ENCODE measurements at places on chromosomes 1 and 21.

DNA sequence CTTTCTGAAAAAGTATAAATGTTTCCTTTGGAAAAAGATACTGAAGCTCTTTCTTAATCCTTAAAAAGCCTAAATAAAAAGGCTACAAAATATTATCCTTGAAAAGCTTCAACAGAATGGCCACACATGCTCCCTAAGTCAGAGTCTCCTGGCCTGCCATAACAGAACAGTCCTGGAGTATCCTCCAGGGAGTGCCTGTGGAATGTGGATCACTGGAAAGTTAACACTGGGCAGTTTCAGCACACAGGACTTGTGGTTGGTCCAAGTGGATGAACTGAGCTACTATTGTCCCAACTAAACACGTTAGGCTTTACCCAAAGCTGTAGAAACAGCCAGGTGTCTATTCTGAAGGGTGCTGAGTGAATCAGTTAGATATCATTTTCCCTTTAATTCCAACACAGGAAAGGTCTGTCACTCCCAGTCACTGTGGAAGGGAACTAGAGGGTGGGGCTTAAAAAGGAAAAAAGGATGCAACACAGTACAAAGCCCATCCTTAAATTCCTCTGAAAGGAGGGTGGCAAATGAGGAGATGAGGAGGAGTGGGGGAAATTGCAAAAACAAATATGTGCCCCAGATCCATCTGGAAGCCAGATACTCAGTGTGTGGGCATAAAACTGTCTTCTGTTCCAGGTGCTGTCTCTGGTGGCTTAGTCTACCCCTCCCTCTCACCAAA lies 196.3 kb upstream of the SPAG17 start:
- no peak for DNase-seq

GRCh38 chr1:114345930-114346479 lies 165.0 kb downstream of the TRIM33 start:
- no peak for DNase-seq

DNA sequence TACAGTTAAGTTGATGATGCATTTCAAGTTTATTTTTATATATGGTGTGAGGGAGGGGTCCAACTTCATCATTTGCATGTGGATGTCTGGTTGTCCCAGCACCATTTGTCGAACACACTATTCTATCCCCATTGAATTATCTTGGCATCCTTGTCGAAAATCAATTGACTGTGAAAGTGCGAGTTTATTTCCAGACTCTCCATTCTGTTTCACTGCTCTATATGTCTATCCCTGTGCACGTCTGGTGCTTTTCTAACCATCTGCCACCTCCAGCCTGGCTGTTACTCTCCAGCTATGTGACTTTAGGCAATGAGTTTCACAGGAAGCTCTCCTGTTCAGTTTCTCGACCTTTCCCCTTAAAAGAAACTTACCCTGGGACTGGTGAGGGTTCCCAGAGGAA lies 137.1 kb upstream of the KLHDC7A start:
- no peak for DNase-seq

- no peak for DNase-seq
These were observed 137.5 kb downstream of the NOS1AP start for GRCh38 chr1:162206749-162207635.

DNA sequence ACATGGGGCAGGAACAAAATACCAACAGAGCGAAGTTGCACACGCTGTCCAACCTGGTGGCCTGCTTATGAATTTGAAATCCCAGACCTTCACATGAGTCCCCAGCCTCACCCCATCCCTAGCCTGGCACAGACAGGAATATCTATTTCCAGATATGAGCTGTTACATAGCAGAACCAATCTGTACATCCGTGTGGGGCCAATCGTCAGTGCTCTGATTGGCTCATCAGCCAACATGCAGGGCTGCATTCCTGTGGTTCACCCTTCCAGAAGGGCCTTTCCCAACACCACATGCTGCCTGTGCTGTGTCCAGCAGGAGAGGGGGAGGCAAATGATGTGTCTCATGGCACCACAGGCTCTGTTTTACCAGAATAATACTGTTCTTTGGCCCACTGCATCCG lies 31.3 kb downstream of the CCN1 start:
- no peak for DNase-seq

GRCh38 chr1:15100121-15100879 lies 53.2 kb upstream of the TMEM51 start:
- DNase-seq, result peak; percentile 43

DNA sequence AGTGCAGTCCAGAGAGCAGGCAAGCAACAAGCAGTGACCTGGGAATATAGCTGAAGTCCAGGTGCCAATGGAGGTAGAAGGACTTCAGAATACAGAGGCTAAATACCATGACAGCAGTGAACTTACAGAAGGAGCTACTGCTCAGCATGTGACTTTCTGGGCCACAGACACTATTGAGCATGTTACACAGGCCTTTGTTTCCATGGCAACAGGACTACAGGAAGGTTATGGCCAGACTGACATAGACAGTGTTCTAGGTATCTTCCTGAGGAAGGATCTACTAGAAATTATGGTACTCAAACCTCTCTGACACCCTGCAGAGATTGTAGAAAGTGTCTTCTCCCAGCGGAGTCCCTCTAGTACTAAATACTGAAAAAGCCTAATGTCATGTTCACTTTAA lies 11.0 kb downstream of the OR2M5 start:
- DNase-seq, result no peak

- no peak for DNase-seq
These were observed 62.3 kb upstream of the ADARB1 start for GRCh38 chr21:45011911-45012661.

DNA sequence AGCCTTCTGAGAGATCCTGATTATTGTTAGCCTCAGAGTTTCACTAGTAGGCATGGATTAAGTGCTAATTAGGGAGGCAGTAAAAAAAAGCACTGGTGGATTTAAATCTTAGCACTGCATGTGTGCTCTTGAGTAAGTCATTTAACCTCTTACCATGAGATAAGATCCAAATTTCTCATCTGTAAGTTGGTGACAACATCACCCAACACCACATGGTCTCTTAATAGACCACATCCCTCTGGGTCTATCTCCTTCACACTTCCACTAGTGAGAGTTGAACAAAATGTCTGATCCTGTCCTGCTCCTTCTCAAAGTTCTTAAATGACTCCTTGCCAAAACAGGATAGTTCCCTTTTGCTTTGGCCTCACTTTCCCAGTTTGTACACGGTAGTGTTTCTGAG lies 29.5 kb upstream of the DMRTA2 start:
- DNase-seq, result no peak

DNA sequence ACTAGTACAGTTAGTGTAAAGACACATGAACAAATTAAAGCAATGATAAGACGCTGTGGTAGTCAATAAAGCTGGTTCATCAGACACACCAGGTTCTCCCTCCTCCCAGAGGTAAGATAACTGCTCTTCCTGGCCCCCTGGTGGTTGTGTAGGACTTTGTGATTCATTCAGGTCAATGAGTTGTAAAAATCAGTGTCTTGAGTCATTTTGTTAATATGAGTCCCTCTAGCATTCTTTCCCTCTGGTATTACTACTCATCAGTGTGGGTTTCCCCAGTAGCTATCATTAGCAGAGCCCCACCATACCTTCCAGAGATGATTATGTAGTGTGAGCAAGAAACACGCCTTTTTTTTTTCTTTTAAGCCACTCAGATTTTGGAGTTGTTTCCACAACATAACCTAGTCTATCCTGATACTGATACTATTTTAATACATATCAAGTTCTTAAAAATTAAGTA lies 3.6 kb upstream of the SETDB1 start:
- DNase-seq, result peak; percentile 84

DNA sequence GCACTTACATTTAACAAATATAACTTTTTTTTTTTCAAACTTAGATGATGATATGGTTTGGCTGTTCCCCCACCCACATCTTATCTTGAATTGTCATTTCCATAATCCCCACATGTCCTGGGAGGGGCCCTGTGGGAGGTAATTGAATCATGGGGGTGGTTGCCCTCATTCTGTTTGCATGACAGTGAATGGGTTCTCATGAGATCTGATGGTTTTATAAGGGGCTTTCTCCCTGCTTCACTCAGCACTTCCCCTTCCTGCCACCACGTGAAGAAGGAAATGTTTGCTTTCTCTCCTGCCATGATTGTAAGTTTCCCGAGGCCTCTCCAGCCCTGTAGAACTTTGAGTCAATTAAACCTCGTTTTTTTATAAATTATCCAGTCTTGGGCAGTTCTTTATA lies 432.6 kb downstream of the AMY1C start:
- no peak for DNase-seq

DNA sequence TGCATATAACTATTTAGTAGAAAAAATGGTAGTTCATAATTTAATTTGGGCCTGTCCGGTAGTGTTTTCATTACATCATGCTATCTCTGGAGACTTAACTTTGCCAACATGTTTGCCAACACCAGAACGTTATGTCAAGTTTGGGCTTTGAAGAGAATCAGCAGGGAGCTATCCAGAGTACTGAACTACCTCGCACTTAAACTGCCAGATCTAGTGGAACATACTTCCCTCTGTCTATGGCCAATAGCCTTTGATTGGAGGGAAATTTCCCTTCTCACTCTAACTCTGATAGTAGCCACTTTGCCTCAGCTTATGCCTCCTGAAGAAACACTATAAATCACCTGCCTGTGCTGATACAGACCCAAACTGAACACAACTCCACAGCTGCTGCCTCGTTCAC lies 10.0 kb downstream of the LRRC53 start:
- DNase-seq, result no peak

DNA sequence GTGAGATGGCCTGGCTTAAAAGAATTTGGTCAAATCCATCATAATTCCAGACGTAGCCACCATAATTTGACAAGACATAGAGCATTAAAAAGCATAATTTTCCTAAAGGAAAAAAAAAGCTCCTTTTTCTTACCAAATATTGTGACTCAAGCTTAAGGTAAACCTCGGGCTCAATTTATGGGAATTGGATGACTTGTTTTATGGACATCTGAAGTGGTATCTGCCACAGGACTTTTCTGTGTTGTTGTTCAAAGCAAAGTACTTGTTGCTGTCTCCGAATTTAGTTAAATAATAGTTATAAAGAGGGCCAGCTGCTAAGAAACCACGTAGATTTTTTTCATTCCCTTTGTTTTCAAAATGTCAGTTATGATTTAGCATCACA lies 1.1 kb downstream of the MPZL1 start:
- no peak for DNase-seq

DNA sequence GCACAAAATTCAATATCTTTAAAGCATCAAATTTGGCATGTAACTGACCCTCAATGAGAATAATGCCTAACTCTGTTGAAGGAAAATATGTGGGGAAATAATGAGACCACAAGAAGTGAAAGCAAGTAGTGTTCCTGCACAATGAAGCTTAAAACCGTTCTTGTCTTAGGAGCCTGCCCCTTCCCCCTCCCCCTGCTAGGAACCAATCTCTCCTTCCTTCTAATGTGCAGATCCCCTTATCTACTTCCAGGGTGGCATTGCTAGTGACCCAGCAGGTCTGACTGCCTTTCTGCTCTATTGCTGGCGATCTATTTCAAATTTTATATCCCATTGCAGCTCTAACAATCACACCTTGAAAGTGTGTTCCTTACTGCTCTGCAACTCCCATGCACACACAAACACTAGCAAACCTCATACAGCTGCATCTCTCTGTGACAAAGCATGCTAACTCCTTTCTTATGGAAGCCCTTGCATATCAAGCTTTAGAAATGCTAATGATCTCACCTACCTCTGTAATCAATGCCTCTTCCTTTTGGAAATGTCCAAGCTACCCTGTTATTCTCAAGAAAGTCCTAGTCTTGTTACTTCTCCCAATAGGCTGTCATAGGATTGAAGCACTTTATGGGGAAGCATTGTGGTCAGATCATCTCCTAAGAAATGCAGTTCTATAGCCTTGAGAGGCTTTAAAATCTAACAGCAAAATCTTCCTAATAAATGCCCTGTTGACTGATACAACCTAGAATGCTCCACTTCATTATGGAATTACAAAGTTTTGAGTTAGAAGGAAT lies 26.5 kb downstream of the BCL9 start:
- no peak for DNase-seq

DNA sequence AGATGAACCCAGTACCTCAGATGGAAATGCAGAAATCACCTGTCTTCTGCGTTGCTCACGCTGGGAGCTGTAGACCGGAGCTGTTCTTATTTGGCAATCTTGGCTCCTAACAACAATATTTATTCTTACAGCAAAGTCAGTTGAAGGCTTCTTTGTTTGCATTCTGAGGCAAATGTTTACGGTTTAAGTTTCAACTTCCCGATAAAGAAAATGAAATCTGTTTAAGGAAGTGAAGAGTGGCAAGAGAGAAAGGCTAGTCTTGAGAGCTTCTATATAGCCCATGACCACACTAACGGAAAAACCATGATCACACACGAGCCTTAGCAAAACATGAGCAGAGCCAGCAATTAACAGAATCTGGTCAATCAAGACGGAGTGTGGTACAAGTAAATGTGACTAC lies 122.6 kb upstream of the ZNHIT6 start:
- DNase-seq, result no peak

DNA sequence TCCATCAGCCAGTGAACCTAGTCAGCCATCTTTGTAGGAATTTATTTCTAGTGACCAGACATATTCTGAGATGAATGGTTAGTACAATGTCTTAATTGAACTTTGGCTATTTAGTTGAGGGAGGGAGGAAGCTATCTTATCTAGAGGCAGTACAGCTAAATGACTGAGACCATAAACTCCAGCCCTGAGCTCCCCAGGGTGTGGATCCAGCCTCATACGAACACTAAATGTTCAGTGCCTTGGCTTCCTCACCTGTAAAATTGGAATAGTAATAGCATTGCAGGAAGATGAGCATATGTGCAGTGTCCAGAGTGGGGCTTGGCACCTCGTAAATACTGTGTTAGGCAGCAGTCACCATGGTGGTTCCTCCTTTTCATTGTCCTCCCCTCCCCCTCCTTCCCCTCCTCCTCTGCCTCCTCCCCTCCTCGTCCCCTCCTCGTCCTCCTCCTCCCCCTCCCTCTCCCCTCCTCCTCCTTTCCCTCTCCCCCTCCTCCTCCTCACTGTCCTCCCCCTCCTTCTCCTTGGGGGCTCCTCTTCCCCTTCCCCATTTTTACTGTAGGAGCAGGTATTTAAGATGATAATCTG lies 108.2 kb downstream of the GALNT2 start:
- no peak for DNase-seq

DNA sequence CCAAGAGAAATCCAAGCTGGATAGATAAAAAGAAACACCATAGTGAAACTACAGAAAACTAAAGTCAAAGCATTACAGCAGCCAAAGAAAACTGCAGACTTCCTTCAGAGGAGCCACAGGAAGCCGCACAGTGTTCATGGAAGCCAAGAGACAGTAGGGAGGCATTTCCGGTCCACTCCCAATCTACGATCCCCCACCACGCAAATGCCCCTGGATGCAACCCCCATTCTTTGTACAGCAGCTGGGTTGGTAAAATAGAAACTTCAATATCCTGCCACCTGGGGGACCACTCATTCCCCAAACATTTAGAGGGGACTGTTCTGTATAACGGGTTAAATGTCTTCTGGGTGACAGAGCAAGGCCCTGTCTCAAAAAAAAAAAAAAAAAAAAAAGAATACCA lies 43.9 kb upstream of the TSPEAR start:
- DNase-seq, result peak; percentile 7

- DNase-seq, result no peak
These were observed 27.6 kb upstream of the PKP1 start for GRCh38 chr1:201255479-201256362.
